Fibroblast of skin of abdomen (primary cell): ENCODE measurements at places on chromosomes 6 and 20.

DNA sequence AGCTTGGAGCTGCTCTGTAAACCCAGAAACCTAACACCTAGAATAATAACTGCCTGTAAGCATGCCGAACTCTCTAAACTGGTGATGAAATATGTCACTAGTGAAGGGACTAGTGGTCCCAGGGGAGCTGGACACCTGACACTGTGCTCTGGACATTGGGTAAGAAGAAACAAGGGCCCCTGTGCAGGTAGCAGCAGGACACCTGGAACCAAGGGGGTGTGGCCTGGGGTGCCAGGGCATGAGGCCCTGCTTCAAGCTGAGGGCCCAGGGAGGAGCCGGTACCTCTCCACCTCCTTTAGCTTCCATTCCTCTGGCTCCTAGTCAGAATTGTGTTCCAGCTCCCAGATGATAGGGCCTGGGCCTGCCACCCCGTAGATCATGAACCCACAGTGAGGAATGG lies 263.2 kb downstream of the OGFRL1 start:
- no peak for DNase-seq

DNA sequence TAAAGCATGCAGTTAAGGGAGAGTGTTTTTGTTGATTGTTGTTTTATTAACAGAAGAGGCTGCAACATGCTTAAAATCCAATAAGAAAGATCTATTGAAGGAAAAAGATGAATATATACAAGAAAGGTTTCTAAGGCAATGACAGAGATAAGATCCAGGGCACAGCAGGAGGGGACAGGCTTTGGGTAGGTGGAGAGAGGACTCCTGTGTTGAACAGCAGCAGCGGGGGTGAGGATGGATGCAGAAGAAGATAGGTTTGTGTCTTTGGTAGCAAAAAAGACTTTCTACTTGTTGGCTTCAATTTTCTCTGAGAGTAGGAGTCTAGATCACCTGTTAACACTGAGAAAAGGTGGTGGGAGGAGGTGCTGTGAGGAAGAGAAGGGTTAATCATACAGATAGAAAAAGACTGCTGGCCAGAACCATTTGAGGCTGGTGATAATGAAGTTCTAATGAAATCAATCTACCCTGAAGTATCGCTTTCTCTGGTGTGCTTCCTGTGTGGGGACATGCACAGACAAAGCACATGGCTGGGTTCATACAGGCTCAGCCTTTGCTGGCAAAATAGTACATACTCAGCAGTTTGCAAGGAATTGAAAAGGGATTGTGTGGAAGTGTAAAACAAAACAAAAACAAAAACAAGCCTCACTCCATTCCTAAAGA lies 17.2 kb upstream of the DST start:
- no peak for DNase-seq

DNA sequence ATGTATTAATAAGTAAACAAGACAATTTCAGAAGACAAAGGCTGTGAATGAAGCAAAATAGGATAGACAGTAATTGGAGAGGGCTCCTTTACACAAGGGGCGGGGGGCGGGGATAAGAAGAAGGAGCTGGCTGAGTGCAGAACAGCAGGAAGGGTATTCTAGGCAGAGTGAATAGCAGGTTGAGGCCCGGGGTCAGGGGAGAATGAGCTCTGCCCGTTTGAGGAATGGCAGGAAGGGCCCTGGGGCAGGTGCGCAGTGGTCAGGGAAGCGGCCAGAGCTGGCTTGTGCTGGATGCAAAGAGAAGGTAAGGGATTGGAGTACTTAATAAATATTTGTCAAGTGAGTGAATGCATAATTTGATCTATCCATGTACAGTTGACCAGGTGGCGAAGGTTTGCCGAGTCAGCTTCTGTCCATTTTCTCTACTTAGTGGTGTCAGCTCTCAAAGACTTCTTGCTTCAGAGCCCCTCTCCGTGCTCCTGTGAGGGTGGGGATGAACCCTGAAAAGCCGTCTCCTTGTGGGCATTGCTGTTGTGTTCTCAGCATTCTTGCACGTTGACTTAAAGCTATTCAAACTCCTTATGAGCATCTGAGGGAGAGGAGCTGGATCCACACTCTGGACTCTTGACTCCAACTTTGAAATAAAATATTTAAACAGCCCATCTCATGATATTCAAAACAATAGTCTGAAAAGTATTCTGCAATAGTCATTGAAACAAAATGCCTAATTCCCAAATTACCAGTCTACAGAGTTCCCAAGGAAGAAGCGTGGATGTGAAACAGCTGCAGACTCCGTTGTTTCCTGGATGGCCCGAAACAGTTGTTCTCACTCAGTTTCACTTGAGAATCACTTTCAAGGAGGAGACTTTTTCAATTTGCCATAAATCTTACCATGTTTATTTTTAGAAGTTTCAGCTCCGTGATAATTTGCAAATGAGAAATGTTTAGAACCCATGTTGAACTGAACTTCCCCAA lies 105.1 kb downstream of the EDN3 start:
- DNase-seq: no peak

DNA sequence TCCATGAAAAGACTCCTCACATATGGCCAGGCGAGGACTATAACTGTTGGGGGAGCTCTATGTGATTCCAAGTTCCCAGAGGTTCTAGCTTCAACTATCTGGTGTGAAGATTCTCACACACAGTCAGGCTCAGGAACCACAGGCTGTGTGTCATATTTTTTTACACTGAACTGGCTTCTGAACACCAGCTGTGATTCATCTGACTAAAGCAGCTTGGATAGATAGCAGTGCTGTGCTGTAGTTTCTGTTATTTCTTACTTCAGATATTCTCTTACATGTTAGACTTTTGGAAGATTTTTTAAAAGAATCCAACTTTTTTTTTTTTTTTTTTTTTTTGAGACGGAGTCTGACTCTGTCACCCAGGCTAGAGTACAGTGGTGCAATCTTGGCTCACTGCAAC lies 140.7 kb upstream of the MCHR2 start:
- peak; percentile 37 for DNase-seq

- DNase-seq: peak; percentile 87
These were observed 185.5 kb downstream of the CDH4 start for GRCh38 chr20:61437280-61438206.

DNA sequence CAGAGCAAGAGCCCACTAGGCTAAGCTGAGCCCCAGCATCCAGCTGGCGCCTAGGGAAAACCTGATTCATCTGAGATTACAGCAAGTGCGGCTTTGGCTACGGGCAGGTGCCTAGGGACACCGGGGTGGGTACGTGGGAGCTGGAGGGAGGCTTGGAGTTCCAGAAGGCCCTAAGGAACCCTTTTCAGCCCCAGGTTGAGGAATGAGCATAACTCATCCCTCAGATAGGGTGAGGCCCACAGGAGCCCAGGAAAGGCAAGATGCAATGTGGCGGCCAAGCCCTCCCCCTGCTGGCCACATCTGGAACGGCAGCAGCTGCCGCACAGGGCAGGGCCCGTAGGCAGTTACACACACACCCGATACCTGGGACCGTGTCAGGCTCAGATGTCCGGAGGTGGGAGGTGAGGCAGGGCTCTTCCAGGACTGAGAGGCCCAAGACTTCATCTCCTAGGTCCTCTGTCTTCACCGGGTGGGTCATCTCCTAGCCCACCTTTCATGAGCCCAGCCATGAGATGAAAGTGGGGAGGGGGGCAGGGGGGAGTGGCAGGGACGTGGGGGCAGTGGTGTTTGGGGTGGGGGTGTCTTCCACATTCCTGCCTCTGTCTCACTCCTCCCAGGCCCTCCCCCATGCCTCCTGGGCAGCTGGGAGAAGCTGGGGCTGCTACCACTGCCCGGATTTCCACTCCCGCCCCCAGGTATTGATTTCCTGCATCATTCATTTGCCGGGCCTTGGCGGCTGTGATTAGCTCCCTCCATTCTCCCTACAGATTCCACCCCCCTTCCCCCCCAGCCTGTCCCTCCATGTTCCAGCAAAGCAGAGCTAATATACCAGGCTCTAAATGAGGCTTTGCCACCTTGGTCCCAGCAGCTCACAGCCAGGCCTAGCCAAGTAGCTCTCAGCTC lies 5.5 kb downstream of the MDGA1 start:
- peak; percentile 59 for DNase-seq

GRCh38 chr6:30690403-30691207 lies at the start of gene NRM:
Gene NRM, minus strand, starts transcription at chr6:30690984. Its CDS starts 10 bp downstream, at chr6:30690974.
- DNase-seq: peak; percentile 85

GRCh38 chr6:105677671-105678475 lies 275.0 kb upstream of the PREP start:
- DNase-seq: no peak

- DNase-seq: no peak
These were observed 89.3 kb upstream of the SLC22A23 start for GRCh38 chr6:3546121-3546520.

GRCh38 chr6:3473773-3474172 lies 16.9 kb upstream of the SLC22A23 start:
- no peak for DNase-seq

GRCh38 chr6:136440203-136440602 lies 110.0 kb downstream of the MAP7 start:
- no peak for DNase-seq

- no peak for DNase-seq
These were observed 7.1 kb downstream of the BMP7 start for GRCh38 chr20:57259121-57259937.

DNA sequence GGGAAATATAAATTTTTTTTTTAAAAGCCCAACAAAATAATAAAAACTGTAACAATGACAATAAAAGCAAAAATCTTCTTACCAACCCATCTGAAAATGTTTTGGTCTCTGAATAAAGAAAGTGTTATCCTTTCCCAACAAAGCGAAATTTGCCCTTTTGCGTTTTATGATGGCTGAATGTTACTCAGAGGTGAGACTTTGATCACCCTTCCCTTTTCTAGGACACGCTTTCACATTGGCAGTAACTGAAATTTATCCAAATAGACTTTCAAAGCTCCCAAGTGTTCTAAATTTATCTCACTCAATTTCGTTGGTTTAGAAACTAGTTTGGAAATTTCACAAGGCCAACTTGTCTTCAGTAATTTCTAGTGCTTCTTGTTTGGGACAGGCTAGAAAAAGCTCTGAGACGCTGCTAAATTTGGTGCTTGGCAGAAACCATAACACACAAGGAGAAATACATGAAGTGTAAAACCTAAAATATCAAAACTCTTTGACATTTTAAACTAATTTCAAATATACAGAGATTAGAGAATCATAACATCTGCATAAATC lies 354.5 kb upstream of the CITED2 start:
- no peak for DNase-seq

- no peak for DNase-seq
These were observed 2.5 kb upstream of the METTL24 start for GRCh38 chr6:110360676-110361075.

GRCh38 chr6:14065350-14065749 lies 52.2 kb upstream of the CD83 start:
- no peak for DNase-seq

DNA sequence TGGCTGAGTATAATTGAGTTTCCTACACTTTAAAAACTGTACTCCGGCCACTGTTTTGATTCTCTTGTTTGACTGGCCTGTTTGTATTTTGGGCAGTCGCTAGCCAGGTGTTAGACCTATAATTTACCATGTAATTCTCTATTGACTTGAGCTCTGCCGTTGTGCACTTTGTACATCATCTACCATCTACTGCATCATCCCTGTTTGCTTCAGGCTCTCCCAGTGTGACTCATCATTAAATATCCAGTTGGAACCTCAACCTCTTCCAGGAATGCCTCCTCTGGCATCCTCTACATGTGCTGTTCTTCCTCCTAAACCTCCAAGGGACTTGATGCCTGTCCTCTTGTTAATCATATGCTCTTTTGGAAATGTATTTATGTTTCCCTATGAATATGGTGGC lies 72.3 kb downstream of the FARS2 start:
- peak; percentile 71 for DNase-seq

- DNase-seq: no peak
These were observed 338.1 kb downstream of the PRKN start for GRCh38 chr6:162389343-162390085.

DNA sequence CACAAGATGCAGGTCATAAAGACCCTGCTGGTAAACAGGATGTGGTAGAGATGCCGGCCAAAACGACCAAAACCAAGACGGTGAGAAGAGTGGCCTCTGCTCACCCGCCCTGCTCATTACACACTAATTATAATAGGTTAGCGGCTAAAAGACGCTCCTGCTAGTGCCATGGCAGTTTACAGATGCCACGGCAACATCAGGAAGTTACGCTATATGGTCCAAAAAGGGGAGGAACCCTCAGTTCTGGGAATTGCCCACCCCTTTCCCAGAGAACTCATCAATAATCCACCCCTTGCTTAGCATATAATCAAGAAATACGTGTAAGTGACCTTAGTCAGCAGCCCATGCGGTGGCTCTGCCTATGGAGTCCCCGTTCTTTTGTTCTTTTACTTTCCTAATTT lies 17.6 kb downstream of the BHLHE23 start:
- DNase-seq: no peak

GRCh38 chr20:14512839-14513238 lies 175.4 kb upstream of the FLRT3 start:
- DNase-seq: no peak

DNA sequence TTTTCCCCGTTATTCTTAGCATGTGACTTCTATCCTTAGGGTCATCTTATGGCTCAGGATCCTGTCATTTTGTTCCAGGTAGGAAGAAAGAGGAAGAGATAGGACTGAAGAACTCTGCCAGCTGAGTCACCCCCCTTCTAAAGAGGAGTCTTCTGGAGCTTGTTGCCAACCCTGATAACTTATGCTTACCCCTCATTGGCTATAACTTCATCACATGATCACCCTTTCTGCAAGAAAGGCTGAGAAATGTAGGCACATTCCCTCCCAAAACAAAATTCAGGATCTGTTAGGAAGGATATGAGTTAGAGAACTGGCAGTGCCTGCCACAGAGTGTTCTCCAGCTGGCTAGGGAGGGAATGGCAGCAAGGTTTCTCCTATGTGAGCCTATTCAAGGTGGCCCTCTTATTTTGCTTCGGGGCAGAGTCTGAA lies 35.6 kb downstream of the ARFGEF2 start:
- no peak for DNase-seq

GRCh38 chr6:131645846-131646245 lies 8.7 kb downstream of the ENPP3 start:
- no peak for DNase-seq

GRCh38 chr20:57208198-57208597 lies 58.2 kb downstream of the BMP7 start:
- no peak for DNase-seq

DNA sequence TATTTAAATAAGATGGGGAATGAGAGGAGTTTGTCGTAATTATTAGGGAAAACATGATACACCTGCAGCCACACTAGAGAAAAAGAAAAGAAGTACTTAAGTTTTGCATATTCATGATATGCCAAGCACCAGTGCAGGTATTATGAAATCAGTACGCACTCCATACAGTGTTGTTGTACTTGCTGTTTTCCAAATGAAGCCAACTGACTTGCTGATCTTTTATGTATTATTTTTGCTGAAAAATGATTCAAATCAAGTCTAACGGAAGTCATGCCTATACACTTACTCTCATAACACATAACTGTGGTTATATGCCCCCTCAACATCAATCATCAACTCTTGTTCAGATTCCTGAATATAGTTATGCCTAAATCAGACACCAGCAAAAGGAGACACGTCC lies 584.9 kb upstream of the EYS start:
- DNase-seq: peak; percentile 13
